ENCODE measurements at places on chromosomes 7 and 10. TPM values are rescaled to one million over a fixed set of nuclear protein-coding genes. Genes with fewer than 3 reads are reported as not detected.

ST8SIA6 gene
- 16.4 TPM for polyA plus RNA-seq

GRCh38 chr7:77537778-77538280 is 734 bp downstream of the PTPN12 start:
- H3K4me1 ChIP-seq = peaks cover 48% of the 10 kb centered on the region
- DNase-seq = peak; percentile 46
- peak overlapping the region; percentile 96 for H3K4me3 ChIP-seq
- no peaks in the 10 kb centered on the region for H3K36me3 ChIP-seq
- peak overlapping the region; percentile 97 for H3K27ac ChIP-seq

KIAA1217 gene
- not detected for polyA plus RNA-seq

- peaks cover 4% of the 10 kb centered on the region for H3K27me3 ChIP-seq
- H3K36me3 ChIP-seq = no peaks in the 10 kb centered on the region
- H3K4me1 ChIP-seq = peaks cover 9% of the 10 kb centered on the region
- no peak overlapping the region for H3K4me3 ChIP-seq
- H3K27ac ChIP-seq = no peak overlapping the region
Observed at GRCh38 chr7:16463520-16463919, 2.0 kb downstream of the SOSTDC1 start.

PDK4 gene
- 0.48 TPM for polyA plus RNA-seq

- peaks cover 14% of the 10 kb centered on the region for H3K27me3 ChIP-seq
- no peak overlapping the region for H3K27ac ChIP-seq
- H3K4me1 ChIP-seq = no peaks in the 10 kb centered on the region
- H3K36me3 ChIP-seq = peaks cover 7% of the 10 kb centered on the region
- no peak for DNase-seq
Observed at GRCh38 chr10:131874991-131875451, 25.8 kb upstream of the PPP2R2D start.

ZNF282 gene
- polyA plus RNA-seq = 0.54 TPM

GRCh38 chr10:8312781-8313180 is 258.3 kb downstream of the GATA3 start:
- no peaks in the 10 kb centered on the region for H3K27me3 ChIP-seq
- H3K4me1 ChIP-seq = no peaks in the 10 kb centered on the region
- no peak for DNase-seq
- H3K27ac ChIP-seq = no peak overlapping the region
- H3K36me3 ChIP-seq = no peaks in the 10 kb centered on the region

DNA sequence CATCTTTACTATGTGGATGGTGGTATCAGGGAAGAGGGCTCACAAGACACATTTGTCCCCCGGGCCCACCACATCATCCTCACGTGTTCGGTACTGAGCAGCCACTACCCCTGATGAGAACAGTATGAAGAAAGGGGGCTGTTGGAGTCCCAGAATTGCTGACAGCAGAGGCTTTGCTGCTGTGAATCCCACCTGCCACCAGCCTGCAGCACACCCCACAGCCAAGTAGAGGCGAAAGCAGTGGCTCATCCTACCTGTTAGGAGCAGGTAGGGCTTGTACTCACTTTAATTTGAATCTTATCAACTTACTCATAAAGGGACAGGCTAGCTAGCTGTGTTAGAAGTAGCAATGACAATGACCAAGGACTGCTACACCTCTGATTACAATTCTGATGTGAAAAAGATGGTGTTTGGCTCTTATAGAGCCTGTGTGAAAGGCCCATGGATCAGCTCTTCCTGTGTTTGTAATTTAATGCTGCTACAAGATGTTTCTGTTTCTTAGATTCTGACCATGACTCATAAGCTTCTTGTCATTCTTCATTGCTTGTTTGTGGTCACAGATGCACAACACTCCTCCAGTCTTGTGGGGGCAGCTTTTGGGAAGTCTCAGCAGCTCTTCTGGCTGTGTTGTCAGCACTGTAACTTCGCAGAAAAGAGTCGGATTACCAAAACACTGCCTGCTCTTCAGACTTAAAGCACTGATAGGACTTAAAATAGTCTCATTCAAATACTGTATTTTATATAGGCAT is 9.1 kb upstream of the CSGALNACT2 start:
- peak overlapping the region; percentile 70 for H3K4me3 ChIP-seq
- no peaks in the 10 kb centered on the region for H3K36me3 ChIP-seq

GRCh38 chr7:137386966-137387365 is 43.4 kb upstream of the PTN start:
- H3K4me3 ChIP-seq = no peak overlapping the region
- no peaks in the 10 kb centered on the region for H3K36me3 ChIP-seq
- no peaks in the 10 kb centered on the region for H3K4me1 ChIP-seq
- no peak for DNase-seq
- H3K27ac ChIP-seq = no peak overlapping the region

DNA sequence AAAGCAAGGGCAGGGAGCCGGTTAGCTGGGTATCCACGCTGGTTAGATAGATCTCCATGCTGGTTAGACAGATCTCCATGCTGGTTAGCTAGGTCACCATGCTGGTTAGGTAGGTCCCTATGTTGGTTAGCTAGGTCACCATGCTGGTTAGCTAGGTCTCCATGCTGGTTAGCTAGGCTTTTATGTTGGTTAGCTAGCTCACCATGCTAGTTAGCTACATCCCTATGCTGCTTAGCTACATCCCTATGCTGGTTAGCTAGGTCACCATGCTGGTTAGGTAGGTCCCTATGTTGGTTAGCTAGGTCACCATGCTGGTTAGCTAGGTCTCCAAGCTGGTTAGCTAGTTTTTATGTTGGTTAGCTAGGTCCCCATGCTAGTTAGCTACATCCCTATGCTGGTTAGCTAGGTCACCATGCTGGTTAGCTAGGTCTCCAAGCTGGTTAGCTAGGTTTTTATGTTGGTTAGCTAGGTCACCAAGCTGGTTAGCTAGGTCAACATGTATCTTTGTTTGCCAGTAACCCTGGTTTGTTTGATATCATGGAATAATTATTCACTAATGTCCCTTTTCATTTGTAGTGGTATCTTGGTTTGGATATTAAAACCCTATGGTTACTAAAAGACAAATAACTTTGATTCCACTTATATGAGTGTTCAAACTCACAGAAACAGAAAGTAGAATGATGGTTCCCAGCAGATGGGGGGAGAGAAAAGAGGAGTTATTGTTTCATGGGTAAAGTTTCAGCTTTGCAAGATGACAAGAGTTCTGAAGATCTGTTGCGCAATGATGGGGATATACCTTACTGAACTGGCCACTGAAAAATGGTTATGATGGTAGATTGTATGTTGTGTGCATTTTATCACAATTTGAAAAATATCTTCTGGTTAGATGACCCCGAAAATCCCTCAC is 136.2 kb downstream of the PRPF18 start:
- no peaks in the 10 kb centered on the region for H3K36me3 ChIP-seq
- H3K4me1 ChIP-seq = peaks cover 8% of the 10 kb centered on the region
- H3K27ac ChIP-seq = no peak overlapping the region
- H3K4me3 ChIP-seq = no peak overlapping the region
- H3K27me3 ChIP-seq = peaks cover 10% of the 10 kb centered on the region
- no peak for DNase-seq

DNA sequence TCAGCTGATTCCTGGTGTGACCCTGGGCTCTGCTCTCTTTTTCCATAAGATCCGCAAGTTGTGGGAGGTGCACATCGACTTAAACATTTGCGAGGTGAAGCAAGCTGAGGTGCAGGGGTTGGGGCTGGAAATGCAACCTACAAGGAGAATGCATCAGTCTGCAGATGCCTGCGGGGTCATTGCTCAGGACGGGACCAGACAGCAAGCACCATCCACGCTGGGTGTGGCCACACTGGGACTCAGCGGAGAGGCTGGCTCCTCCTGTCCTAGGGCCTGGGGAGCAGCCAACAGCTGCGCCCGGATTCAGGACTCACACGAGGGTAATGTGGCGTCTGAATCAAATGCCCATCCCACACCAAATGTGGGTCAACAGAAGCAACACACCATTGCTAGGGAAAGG is 33.8 kb downstream of the STK32C start:
- no peak overlapping the region for H3K27ac ChIP-seq
- H3K27me3 ChIP-seq = no peaks in the 10 kb centered on the region
- DNase-seq = no peak
- H3K36me3 ChIP-seq = no peaks in the 10 kb centered on the region

RELN gene
- not detected for polyA plus RNA-seq

GRCh38 chr10:71218046-71218650 is 5.8 kb downstream of the UNC5B start:
- H3K27ac ChIP-seq = no peak overlapping the region
- no peak for DNase-seq
- H3K4me1 ChIP-seq = peaks cover 5% of the 10 kb centered on the region
- peaks cover 10% of the 10 kb centered on the region for H3K27me3 ChIP-seq
- H3K36me3 ChIP-seq = no peaks in the 10 kb centered on the region
- peak overlapping the region; percentile 64 for H3K4me3 ChIP-seq

DNA sequence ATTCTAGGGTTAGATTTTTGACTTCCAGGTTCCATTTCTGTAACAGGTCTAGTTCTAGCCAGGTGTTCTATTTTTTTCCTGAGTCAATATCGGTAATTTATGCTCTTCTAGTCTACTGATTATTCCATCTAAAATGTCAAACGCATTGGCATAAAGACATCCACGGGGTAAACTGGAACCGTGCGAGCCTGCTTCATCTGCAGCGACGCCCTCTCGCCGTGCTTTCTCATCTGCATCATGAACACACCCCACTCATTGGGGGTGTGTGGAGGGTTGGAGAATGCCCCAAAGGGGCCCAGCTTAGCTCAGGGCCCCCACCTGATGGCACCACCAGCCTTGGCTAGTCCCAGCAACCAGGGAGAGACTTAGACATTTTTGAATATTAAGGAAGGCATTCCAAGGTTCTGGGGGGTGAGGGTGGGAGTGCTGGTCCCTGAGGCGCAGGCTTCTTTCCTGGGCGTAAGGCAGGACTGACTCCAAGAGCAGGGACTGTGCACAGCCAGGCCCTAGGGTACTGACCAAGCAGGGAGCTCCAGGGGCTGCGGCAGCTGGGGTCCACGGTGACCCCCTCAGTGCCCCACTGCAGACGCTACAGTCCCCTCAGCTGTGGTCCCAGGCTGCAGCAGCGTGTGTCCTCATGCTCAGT is 12.9 kb upstream of the CRYGN start:
- DNase-seq = no peak
- H3K27me3 ChIP-seq = no peaks in the 10 kb centered on the region
- H3K27ac ChIP-seq = no peak overlapping the region
- H3K4me3 ChIP-seq = no peak overlapping the region
- no peaks in the 10 kb centered on the region for H3K4me1 ChIP-seq
- no peaks in the 10 kb centered on the region for H3K36me3 ChIP-seq

Data from immature natural killer cell (primary cell).